Heart left ventricle (tissue), 16 donors: ENCODE measurements at places on chromosomes 7 and 10. TPM values are rescaled to one million over a fixed set of nuclear protein-coding genes. Genes with fewer than 3 reads are reported as not detected.

DNA sequence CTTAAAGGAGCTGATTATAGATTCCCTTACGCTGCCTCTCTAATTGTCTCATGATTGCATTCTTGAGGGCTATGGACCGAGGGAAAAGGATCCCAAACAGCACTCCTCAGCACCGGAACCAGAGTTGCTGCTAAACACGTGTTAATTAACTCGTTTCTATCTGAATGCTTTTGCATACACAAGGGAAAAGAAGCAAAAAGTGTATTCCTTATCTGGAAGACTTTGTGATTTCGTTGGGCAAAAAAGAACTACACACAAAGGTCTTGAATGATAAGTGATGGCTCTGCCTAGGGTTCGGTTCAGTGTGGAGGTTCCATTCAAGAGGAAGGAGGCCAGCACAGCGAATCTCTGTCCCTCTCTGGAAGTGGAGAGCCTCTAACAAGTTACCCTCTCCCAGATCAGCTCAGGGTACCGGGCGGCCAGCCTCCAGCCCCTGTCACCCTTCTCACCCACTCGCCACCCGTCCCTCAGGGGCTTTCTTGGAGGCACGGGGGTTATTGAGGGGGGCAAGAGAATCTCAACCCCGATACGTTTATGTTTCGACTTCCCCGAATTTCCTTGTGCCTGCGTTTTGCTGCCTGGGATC, 515 bp upstream of the SLC4A2 start:
- no peak for DNase-seq

DNA sequence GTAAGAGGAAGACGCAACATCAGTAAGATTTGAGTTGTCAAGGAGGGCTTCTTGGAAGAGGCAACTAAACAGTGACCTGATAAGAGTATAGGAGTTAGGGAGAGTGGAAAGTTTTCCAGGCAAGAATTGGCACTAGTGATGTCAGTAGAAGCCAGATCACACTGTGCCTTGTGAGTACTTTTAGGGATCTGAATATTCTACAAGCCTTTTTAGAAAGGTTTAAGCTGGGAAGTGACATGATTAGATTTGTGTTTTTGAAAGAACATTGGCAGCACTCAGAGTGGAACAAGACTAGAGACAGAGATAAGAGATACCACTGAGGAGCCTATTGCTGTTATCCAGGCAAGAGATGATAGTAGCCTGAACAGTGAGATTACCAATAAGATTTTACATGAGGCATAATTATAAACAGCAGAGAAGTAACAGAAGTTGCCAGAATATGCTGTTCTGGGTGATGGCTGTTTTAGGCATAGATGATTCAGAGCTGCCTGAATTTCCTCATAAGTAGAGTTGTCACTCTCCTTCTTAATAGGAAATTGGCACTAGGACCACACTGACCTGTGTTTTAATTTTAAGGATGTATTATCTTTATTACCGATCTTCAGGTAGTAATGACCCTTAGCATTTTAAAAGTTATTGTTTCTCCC, 45.6 kb downstream of the NHLRC2 start:
- no peak for DNase-seq

DNA sequence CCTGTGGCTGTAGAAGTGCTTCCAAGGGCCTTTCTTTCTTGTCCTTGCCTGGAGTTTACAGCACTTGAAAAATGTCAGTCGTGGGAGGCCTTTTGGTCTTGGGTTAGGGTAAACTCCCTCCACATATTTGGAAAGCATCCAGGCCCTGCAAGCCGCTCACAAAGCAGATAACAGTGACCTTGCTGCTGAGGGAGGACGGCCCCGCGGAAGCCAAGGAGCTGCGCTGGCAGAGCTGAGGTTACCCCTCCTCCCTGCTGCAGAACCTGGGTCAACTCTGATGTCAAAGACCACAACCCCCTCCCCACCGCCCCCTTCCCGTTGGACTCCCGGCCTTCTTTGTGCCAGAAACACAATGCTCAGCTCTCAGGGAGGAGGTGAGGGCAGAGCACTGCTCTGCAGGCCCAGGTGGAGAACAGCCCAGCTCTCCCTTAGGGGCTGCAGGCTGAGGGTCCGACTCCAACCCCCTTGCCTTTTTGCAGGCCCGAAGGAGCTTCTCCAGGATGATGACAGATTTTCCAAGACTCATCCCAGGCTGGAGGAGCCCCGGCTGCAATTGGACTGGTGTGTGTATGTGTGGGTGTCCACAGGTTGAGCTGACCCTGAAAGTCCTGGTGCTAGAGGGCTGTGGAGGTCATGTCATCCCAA, 957.6 kb upstream of the ZNF722 start:
- no peak for DNase-seq

GRCh38 chr10:90985321-90985933, 64.5 kb upstream of the ANKRD1 start:
- DNase-seq: no peak

DNA sequence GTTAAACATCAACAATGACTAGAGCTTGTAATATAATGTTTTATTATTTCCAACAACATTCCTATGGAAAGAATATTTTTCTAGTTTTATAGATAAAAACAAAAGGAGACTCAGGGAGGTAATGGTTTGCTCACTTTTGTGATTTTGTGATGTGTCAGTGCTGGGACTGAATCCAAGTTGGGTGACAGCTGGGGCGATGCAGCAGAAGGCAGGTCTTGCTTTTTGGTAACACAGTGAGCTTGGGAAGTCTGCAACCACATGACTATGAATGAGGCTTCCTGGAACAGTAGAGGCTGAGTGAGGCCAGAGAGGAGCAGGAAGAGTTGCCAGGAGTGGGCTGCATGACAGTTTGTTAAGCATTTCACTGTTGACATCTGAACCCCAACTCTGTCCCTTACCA, 4.9 kb upstream of the YKT6 start:
- no peak for DNase-seq

- DNase-seq: no peak
Observed at GRCh38 chr10:45227042-45227441, 88.4 kb downstream of the OR13A1 start.

DNA sequence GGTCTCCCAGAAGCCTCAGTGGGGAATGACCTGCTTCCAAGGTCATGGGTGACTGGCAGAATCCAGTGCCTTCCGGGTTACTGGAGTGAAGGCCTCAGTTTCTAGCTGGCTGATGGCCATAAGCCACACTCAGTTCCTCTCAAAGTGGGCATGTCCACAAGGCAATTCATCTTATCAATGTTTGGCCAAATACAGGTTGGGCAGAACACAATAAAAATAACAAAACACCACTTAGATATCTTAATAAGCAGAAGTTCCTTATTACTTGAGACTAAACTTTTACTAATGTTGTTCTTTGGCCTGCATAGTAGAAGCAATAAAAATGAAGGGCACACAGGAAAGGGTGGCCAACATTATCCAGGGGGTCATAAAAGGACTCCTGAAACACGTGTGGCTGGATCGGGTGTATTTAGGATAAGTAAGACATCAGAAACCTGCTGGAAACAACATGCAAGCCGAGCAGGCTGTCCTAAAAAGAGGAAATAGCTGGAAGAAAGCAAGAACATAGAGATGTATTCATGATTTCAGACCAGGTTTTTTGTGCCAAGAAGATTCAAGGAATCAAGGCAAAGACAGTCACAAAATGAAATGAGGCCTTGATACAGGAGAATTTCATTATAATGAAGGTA, 19.6 kb upstream of the AKR1C2 start:
- no peak for DNase-seq

DNA sequence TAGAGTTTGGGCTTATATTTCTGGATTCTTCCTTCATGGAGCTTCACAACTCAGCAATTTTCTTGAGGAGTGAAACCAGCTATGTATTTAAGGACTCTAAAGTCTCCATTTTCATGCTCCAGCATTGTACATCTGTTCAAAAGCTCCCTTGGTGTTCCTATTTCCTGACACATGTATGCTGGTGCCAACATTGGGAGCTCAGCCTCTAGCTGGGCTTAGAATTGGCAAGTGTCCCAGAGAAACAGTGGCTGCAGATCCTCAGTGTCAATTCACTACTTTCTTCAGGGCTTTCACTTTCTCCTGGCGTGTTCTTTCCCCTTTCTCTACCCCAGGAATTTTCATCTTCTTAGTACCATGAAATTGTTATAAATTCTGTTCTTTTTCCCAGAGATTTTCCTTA, 103.1 kb downstream of the ZNF467 start:
- DNase-seq: peak; percentile 59

DNA sequence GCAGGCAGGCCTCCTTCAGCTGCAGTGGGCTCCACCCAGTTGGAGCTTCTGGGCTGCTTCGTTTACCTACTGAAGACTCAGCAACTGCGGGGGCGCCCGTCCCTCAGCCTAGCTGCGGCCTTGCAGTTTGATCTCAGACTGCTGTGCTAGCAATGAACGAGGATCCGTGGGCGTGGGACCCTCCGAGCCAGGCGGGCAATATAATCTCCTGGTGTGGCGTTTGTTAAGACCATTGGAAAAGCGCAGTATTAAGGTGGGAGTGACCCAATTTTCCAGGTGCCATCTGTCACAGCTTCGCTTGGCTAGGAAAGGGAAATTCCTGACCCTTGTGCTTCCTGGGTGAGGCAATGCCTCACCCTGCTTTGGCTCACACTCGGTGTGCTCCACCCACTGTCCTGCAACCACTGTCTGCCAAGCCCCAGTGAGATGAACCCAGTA, 159.2 kb upstream of the FOXP2 start:
- DNase-seq: no peak

The SNX10 gene
- total RNA-seq: 22.1 TPM

The GPNMB gene
- 199 TPM for total RNA-seq

The SMKR1 gene
- not detected for total RNA-seq

The NEUROG3 gene
- total RNA-seq: not detected

The FAM25G gene
- total RNA-seq: not detected
